BJ (cell line): ENCODE measurements at places on chromosomes 2 and 18.

- DNase-seq, result no peak
Measured at GRCh38 chr2:235774153-235774870, 280.5 kb downstream of the AGAP1 start.

GRCh38 chr2:30282081-30282480, 50.7 kb downstream of the LBH start:
- DNase-seq, result no peak

- no peak for DNase-seq
Measured at GRCh38 chr2:99674090-99674489, 184.3 kb upstream of the REV1 start.

DNA sequence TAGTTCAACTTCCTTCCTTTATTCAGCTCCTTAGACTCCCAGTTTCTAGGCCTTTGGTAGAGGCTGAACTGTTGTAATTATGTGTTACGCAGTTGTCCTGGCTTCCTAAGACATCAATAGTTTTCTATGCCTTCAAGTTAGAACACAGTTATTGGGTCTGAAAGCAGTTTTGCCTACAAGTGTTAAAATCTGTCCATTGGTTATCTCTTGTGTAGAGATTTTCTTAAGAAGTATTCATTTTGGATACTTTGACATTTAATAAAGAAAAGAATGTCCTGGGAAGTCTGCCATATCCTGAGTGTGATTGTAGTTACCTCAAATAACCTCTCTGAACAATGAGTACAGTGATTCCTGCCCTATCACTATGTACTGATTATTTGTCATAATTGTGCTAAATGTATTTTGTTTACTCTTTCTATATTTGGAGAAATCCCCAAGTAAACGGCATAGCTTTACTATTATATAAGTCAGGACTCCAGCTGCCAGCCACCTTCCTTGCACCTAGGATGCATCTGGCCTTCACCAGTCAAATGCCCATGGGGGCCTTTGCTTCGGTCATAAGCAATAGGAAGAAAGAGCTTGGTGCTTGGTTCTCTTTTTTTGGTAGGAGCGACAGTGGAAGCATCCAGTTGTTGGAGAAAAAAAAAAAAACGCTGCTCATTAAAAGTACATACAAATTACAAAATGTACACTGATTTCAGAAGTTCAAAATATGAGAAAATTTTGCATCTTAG, 449.5 kb upstream of the PKDCC start:
- no peak for DNase-seq

GRCh38 chr2:189177251-189177840, 2.2 kb downstream of the COL5A2 start:
- no peak for DNase-seq

DNA sequence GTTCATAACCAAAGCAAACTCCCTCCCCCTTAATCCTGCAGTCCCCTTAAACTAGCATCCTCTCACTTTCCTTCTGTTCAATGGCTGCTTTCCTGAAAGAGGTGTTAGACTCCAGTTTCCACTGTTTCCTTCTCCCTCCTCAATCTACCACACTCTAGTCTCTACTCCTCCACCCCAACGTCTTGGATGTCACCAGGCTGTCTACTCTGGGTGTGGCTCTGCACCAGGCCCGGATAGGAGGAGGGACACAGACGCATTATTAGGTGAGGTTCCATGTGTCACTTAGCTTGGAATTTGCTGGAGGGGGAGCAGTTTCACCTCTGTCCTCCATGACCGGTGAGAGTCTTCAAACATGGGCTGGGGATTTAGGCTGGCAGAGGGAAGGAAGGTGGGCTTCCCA, 61.3 kb downstream of the MTHFD2 start:
- no peak for DNase-seq

GRCh38 chr2:234905547-234906265, 46.1 kb upstream of the SH3BP4 start:
- DNase-seq, result no peak

GRCh38 chr18:42412281-42412680, 457.2 kb downstream of the PIK3C3 start:
- DNase-seq, result no peak

DNA sequence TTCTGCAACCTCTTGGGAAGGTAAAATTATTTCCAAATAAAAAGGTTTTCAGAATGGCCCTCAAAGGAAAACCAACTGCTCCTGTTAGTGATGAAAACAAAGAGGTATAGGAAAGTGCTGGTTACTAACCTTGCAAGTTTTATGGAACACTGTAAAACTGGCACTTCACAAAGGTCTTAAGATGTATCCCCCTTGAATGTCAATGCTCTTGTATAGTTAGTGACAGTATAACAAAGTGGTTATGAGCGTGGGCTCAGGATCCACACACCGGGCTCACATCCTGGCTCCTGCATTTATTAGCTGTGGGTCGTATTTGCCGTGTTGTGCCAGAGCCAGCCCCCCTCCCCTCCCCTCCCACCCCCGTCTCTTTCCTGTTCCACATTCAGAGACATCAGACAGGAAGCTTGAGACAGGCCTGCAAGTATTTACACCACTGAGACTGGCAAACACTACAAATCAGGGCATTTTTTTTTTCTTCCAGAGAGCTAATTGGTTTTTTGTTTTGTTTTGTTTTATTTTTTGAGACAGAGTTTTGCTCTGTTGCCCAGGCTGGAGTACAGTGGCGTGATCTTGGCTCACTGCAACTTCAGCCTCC, 9.2 kb upstream of the DNPEP start:
- DNase-seq, result no peak

DNA sequence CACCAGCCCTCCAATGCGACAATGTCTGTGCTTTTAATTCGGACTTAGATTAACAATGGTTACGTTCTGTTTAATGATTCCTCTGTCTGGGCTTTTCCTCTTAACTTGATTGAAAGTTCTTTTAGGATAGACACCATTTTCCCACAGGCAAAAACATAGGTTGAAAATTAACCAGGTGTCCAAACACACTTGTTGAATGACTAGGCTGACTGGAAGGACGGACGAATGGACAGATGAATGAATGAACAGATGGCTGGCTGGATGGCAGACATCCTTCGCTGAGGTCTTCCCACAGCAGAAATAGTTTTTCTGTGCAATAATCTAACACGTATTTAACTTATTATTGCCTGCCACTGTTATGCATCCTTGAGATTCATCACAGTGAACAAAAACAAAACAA, 298.8 kb downstream of the SRBD1 start:
- no peak for DNase-seq

DNA sequence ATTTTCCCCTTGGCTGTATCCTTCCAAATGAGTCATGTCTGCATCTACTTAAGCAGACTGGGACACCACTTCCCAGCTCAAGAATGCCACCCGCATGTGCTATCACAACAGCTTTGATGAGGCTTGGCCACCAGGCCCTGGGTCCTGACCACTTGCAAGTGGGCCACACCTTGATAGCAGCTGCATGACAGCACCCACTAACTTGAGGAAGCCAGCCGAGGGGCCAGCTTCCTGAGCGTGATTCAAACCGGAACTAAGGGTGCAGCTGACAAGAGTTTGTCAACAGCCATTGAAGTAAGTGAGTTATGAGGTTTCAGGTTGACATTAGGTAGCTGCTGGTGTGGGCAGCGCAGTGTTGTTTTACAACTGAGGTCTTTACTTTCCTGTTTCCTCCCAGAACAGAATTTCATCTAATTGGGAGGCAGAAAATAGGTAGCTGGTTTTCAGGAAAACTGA, 54.4 kb downstream of the EPHA4 start:
- peak; percentile 78 for DNase-seq

- no peak for DNase-seq
Measured at GRCh38 chr2:74440378-74441169, 1.2 kb downstream of the RTKN start.

GRCh38 chr18:6795307-6795706, 65.8 kb downstream of the ARHGAP28 start:
- DNase-seq, result no peak

DNA sequence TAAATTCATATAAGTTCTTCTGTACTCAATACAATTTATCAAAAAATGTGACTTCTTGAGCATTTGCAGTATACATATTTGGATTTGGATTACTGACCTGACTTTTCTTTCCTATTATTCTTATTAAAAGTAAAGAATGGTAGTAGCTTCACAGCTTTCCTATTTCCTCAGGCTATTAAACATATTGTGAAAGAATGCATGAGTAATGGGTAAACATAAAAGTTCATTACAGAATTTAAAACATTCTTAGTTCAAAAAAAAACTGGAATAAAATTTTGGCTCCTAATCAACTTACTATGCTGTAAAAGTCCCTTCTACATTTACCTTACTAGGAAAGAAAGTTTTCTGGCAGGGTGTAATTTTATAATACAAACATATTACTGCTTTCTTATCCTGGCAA, 27.3 kb upstream of the C2orf66 start:
- peak; percentile 42 for DNase-seq

DNA sequence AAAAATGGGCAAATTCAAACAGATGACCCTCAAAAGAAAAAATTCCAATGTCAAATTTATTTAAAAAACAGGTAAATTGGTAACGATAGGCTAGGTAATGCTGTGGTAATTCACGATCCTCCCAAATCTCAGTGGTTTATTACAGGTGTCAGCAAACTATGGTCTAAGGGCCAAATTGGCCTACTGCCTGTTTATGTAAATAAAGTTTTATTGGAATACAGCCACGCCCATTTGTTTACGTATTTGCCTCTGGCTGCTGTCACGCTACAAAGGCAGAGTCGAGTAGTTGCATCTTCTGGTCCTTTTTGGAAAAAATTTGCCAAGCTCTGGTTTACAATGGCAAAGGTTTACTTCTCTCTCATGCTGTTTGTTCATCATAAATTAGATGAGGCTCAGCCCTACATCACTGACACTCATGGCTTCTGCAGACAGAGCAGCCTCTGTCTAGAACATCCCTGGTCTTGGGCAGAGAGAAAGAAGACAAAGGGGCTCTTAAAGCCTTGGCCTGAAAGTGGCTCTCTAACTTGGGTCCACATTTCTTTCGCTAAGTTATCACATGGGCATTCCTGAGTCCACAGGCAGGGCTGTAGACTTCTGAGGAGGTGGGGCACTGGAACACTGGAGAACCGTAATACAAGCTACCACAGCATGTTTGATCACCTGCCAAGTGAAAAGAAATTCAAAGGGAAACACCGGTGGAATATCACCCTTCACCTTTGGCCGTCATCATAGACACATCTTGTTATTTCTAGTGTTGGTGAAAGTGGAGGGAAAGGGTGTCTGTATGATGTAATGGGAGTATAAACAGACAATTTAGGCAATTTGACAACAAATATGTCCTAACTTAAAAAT, 34.8 kb downstream of the SP110 start:
- peak; percentile 3 for DNase-seq

GRCh38 chr2:42567806-42568400, 529 bp upstream of the MTA3 start:
- DNase-seq, result no peak

DNA sequence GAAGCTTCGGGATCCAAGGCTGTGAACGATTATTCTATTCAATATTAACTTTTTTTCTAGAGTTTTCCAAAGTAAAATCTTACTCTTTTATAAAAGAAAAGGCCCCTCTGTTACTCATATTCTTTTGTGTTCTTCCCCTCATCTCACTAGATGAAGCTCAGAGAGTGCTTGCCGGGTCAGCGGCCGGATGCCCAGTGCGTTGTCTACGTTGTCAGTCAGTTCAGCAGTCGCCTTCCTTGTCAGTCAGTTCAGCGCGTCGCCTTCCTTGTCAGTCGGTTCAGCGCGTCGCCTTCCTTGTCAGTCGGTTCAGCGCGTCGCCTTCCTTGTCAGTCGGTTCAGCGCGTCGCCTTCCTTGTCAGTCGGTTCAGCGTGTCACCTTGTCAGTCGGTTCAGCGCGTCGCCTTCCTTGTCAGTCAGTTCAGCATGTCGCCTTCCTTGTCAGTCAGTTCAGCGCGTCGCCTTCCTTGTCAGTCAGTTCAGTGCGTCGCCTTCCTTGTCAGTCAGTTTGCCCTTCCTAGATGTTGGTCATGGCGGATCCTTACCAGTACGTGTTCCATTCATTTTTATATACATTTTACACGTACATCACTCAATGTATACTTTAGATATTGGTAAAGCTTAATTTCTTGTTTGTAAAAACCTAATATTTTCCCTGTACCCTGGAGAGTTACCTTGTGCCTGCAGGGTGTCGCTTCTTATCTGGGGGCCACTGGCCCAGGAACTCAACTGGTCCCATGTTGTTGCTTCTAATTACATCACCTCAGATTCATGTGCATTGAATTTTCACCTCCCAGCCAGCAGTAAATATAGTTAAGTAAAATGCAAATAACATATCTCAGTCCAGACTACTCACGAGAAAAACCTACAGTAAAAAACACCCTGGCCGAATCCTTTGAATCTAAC, 206.9 kb downstream of the ASB1 start:
- no peak for DNase-seq

DNA sequence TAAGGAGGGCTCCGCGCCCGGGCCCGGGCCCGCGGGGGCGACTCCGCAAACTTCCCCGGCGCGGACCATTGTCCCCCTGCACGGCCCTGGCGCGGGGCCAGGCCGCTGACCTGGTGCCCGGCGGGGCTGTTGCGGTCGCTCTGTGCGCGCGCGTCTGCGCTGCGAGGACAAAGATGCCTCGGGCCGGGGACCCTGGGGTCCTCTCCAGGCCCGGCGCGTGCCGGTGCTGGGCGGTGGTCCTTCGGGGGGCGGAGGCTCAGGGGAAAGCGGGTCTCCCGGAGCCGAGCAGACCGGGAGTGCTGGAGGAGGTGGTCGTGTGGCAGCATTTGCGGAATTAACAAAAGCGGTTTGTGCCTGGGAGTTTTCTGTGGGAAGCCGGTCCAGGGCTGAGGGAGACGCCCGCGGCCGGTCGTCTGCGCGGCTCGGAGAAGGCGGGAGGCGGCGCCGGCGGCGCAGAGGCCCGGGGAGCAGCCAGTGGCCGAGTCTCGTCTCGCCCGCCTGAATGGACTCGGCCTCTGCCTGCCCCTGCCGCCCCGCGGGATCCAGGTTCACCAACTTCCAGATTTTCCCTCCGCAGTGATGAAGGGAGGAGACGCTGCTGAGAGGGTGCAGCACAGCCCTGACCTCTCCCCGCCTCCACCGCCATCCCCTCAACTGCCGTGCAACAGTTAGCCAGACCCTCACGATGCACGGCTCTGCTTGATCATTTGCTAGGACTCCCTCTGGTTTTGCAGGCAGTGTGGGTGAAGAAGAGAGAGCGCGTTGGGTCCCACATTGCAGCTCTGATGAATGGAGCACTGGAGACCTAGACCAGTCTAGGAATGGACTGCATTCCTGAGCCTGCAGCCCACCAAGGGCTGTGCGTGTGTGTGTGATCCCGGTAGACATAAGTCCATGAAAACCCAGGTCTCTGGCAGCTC, 705 bp downstream of the EFR3B start:
- no peak for DNase-seq

GRCh38 chr2:167001165-167001564, 112.9 kb downstream of the XIRP2 start:
- no peak for DNase-seq

GRCh38 chr2:141508806-141509595, 621.8 kb downstream of the LRP1B start:
- DNase-seq, result no peak
